ENCODE measurements at places on chromosomes 5 and 9.

DNA sequence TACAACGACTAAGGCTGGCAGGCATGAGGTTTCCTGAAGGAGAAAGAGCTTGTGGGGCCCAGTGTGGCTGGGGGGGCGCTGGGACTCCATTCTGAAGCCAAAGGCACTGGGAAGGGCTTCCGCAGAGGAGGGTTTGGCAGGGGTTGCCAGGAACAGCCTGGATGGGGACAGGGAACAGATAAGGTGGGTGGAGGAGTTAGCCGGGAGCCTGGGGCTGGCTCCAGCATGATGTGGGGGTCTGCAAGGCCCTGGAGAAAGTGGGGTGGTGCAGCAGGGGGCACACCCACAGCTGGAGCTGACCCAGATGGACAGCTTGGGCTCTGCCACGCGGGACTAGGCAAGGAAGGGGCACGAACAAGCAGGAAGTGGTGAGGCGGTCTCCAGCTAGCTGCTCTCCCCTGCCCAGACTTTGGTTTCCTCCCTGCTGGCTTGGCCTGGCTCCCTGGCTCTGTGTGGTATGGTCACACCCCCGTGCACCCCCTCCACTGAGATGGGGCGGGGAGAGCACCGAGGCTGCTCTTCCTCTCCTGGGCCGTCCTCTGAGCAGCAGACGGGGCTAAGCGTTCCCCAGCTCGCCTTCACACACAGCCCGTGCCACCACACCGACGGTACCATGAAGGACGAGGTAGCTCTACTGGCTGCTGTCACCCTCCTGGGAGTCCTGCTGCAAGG is at the start of gene LTC4S:
LTC4S (plus strand) TSS at position 519 of the 672 bp plus-strand sequence; CDS start at position 614, 95 bp downstream.
- DNase-seq, result no peak

DNA sequence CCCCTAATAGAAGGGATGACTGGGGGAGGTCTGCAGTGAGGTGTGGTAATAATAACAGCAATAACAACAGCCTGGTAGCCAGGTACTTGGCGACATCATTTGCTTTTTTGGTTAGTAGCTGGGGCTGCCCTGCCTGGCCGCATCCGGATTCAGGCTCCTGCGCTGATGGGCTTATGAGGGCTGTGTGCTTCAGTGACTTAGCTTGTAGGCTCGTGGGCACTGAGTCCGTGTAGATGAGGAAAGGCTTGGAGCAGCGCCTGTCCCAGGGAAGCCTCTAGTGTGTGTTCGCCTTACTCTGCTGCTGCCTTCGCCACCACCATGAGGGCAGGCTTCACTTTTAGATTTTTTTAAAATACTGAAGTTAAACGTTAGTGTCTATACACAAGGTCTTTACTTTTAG is 4.5 kb downstream of the NDUFS6 start:
- no peak for DNase-seq

GRCh38 chr5:52751137-52751536 is 36.6 kb upstream of the ITGA1 start:
- DNase-seq, result no peak

- DNase-seq, result no peak
Measured at GRCh38 chr5:94761055-94761454, 142.6 kb downstream of the SLF1 start.

DNA sequence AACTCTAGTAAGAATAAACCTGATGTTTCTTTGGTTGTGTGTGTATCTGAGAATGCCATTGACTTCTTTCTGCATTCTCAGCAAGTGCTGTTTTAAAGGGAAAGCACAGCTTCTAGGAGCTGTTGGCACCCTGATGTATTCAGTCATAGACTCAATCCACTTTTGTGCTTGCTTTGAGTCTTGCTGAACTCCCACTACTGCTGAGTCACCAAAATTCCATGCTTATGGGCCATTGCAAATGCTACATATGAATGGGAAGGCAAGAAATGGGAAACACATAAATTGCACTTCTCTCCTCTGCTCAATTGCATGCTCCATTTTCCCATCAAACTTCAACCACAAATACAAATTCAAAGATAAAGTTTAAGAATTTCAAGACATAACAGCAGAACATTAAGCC is 9.8 kb upstream of the FTMT start:
- no peak for DNase-seq

- no peak for DNase-seq
Measured at GRCh38 chr9:109163194-109163593, 3.9 kb downstream of the FRRS1L start.

DNA sequence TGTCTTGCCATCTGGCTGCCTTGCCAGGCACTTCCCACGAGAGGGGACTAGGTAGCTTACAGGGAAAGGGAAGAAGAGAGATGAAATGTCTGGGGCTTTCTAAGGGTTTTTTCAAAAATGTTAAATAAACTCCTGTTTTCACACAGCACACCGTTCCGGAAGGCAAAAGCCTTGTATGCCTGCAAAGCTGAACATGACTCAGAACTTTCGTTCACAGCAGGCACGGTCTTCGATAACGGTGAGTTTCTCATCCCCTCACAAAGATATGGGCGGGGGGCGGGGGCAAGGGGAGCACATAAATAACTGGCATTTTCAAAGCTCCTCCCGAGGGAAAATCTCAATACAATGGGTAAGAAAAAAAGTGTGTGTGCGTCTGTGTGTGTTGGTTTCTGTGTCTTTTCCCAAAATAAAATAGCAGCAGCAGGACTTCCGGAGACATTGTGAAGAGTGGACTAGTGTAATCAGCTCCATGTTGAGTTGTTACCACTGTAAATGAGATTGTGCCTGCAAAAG is 189.6 kb downstream of the NR3C1 start:
- no peak for DNase-seq

DNA sequence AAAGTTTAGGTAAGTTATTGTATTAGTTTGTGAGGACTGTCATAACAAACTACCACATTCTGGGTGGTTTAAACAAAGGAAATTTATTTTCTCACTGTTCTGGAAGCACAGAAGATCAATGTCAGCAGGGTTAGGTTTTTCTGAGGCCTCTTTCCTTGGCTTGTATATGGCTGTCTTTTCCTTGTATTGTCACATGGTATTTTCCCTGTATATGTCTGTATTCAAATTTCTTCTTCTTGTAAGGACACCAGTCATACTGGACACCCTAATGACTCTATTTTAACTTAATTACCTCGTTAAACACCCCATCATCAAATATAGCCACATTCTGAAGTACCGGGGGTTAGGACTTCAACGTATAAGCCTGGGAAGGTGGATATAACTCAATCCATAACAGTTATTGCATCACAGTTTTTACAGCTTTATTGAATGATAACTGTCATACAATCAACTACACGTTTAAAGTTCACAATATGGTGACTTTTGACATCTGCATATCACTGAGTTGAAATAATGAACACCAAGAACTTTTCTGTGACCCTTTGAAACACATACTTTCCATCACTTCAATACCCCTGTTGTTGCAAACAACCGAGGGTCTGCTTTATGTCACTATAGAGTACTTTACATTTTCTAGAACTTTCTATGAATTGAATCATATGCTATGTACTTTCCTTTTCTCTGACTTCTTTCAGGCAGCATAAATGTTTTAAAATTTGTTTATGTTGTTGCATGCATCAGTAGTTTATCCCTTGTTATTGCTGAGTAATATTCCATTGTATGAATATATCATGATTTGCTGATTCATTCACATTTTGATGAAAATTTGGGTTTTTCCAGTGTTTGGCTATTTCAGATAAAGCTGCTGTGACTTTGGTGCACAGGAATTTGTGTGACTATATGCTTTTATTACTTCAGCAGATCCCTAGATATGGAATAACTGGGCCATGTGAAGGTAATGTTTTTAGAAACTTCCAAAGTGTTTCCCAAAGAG is 48.5 kb downstream of the MTRR start:
- no peak for DNase-seq

GRCh38 chr5:135204151-135204600 is 170.1 kb upstream of the PITX1 start:
- no peak for DNase-seq
